NCI-H2171 treated with DMSO at 0.1 percent for 48 hours (cell line): ENCODE measurements at places on chromosomes 4 and X.

- no peak for DNase-seq
These were observed at the start of gene HTR2C for GRCh38 chrX:114583646-114584374. Gene HTR2C (plus strand): TSS chrX:114584086. CDS start chrX:114726937, 142,851 bp downstream.

- DNase-seq = no peak
These were observed 379.9 kb upstream of the LCORL start for GRCh38 chr4:18401425-18401824.

DNA sequence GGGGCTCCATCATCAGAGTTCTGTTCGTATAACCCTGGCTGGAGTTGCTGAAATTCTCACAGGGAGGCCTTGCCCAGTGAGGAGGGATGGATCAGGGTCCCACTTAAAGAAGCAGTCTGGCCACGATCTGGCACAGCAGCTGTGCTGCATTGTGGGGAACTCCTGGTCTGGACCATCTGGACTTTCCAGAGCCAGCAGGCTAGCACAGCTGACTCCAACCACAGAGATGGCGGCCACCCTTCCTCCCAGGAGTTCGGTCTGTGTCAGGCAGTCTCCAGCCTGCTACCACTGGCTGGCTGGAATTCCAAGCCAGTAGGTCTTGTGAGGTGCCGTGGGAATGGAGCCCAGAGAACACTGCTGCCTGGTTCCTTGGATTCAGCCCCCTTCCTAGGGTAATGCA is 62.0 kb downstream of the SLAIN2 start:
- DNase-seq = no peak

GRCh38 chr4:95732061-95732460 is 107.8 kb upstream of the PDHA2 start:
- no peak for DNase-seq

- DNase-seq = no peak
These were observed 39.8 kb downstream of the SPCS3 start for GRCh38 chr4:176359590-176359989.

DNA sequence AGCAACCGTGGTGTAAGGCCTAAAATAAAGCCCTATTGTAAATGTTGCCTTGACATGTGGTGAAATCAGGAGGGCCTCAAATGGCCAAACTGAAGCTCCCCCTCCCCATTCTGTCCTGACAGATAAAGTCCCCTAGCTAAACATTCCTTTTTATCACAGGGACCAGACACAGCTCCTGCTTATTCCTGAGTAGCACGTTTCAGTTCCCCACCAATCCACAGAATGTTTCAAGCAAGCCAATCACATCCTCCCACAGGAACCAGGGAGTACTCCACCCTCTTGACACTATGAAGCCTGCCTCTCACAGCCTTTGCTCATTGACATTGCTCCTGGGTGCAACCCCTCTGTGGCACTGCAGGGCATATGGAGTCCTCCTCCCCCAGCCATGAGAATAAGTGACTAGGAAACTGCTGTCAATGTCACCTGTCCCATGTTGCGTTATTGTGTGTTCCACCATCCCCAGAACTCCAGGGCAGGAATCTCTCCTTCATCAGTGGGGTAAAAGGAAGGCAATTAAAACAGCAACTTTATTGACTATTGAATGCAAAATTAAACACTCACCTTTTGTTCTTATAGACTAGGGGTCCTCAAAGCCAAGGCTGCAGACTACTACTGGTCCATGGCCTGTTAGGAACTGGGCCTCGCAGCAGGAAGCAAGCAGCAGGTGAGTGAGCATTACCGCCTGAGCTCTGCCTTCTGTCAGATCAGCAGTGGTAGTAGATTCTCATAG is 128.1 kb downstream of the COL25A1 start:
- DNase-seq = no peak

- DNase-seq = no peak
These were observed 1698.3 kb downstream of the STIM2 start for GRCh38 chr4:28558895-28559294.

DNA sequence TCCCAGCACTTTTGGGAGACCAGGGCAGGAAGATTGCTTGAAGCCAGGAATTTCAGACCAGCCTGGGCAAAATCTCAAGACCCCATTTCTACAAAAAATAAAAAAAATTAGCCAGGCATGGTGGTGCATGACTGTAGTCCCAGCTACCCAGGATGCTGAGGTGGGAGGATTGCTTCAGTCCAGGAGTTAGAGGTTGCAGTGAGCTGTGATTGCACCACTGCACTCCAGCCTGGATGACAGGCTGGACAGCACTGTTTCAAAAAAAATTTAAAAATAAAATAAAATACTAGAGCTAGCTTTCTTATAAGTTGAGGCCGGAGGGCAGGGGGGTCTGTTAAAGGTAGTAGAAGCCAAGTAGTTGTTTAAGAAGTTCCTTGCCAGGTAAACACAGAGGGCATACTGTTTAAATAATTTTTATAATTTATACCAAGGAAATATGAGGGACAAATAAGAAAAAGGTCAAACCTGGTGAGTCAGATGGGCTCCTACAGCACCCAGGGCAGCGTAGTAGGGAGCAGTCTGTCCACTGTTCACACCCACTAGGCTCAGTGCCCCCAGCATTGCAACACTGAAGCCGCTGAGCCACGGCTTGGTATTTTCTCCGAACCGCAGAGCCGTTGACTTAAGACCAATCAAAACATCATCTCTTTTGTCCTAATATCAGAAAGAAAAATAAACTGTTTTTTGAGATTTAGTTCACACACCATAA is 17.3 kb downstream of the COQ2 start:
- DNase-seq = no peak

DNA sequence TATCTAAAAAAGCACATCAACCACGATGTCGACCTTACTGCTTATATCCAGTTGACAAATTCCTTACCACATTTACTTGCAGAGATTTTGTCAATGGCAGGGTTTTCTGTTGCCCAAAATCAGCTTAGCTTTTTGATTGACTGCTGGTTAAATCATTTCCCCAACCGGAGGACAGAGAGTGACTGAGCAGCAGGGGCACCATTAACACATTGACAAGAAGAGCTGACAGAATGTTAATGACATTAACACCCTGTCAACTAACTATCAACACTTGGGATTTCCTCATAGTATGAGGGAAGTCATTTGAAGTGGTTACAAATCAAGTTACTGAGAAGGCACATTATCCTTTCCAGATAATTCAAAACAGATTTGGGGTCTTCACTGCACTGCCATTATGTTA is 368.4 kb downstream of the RPA4 start:
- no peak for DNase-seq
